ENCODE measurements at places on chromosomes 5 and 9.

GRCh38 chr5:98349251-98349989 lies 424.0 kb upstream of the RGMB start:
- DNase-seq: no peak

DNA sequence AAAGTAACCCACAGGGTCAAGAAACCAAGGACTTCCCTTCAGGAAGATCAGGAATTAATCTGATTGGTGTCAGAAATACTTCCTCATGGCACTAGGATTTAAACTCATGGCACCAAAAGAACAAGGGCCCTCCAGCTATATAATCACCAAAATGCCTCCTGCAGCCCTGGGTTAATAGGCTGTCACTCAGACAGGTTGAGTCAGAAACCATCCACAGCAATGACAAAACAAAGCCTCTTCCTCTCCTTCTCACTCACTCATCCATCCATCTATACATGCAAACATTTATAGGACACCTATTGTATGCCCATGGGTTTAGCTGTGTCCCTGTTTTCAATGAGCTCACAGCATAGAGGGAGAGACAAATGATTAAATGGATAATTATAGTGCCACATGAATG lies 62.5 kb upstream of the SPOCK1 start:
- no peak for DNase-seq

- DNase-seq: no peak
These were observed 22.1 kb downstream of the SPATA31D1 start for GRCh38 chr9:82010711-82011110.

- DNase-seq: no peak
These were observed 65.2 kb downstream of the ADAMTS2 start for GRCh38 chr5:179280095-179280490.

DNA sequence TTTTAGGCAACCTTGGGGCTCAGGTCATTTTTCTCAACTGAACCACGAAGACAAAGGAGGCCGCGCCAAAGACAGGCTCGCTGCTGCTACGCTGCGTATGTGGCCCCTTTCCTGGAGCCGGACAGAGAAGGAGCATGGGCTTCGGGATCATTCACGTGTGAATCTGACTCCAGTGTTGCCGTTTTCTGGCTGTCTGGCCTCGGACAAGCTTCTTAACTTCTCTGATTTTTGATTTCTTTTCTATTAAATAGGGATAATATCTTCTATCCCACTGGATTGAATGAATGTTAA lies 50.8 kb upstream of the ZNF366 start:
- DNase-seq: no peak

GRCh38 chr9:121566481-121567465 lies 67.1 kb upstream of the GGTA1 start:
- DNase-seq: no peak

Data from stimulated activated CD8-positive, alpha-beta memory T cell treated with anti-CD3 and anti-CD28 coated beads, Interleukin-4, amount 100 ng/mL, for 48 hours (primary cell).